ENCODE measurements at places on chromosomes 11 and 22. TPM values are rescaled to one million over a fixed set of nuclear protein-coding genes. Genes with fewer than 3 reads are reported as not detected.

- DNase-seq, result no peak
Measured at GRCh38 chr11:18105086-18105801, 638 bp downstream of the SAAL1 start.

GRCh38 chr22:30984317-30984716, 15.3 kb downstream of the TUG1 start:
- DNase-seq, result no peak

DNA sequence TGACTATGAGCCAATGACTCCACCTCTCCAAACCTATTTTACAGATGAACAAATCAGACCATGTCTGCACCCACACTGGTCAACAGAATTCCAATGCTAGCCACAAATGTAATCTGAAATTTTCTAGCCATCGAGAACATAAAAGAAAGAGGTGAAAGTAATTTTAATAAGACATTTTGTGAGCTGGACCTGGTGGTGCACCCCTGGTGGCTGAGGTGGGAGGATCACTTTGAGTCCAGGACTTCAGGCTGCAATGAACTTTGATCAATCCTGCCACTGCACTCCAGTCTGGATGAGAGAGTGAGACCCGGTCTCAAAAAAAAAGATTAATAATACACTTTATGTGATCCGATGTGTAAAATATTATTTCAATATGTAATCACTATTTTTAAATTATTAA, 9.4 kb upstream of the RNF185 start:
- no peak for DNase-seq

GRCh38 chr11:88345408-88345807, 7.9 kb upstream of the CTSC start:
- DNase-seq, result no peak

GRCh38 chr11:69352715-69353319, 58.9 kb downstream of the MYEOV start:
- peak; percentile 50 for DNase-seq

GRCh38 chr11:8202516-8203413, 33.9 kb upstream of the RIC3 start:
- no peak for DNase-seq

DNA sequence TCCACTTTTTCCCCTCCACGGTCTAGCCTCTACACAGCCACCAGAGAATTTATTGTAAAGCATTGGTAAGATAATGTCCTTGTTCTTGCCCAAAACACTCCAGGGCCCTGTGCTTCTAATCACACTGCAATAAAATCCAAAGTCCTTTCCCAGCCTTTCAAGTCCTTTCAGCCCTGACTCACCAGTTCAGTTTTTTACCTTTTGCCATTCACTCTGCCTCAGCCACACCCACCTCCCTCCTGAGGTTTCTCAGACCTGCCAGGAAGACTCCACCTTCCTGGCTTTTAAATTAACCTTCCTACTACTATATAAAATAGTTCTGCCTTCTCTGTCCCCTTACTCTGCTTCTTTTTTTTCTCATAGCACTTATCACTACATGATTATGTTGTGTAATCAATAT, 91.0 kb upstream of the ARHGAP32 start:
- no peak for DNase-seq

GRCh38 chr22:38073150-38074130, 10.5 kb downstream of the SLC16A8 start:
- DNase-seq, result no peak

DNA sequence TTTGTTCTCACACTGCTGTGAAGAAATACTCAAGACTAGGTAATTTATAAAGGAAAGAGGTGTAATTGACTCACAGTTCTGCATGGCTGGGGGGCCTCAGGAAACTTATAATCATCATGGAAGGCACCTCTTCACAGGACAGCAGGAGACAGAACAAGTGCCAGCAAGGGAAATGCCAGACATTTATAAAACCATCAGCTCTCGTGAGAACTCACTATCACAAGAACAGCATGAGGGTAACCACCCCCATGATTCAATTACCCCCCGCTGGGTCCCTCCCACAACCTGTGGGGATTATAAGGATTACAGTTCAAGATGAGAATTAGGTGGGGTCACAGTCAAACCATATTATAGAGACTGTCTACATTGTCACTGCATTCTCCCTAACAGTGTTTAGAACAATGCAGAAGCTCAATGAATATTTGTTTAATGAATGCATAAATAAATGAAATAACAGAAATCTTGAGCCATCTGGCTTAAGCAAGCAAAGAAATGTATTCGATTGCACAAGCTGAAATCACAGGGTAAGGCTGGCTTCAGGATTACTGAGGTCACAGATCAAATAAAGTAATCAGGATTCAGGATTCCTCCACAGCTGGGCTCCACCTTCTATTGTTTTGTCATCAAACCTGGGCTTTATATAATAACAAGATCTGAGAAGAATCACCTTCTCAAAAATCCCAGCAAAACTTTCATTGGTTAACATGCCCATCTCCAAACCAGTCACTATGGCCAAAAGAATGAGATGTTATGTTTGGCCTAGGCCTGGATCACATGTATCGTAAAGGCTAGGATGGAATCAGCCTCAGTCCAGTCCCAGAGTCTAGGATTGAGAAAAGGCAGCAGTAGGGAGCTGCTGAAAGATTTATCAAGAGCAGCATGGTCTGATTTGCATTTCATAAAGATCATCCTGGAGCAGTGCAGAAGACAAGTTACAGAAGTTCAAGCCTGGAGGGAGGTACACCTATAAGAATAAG, 137.8 kb upstream of the UBASH3B start:
- DNase-seq, result no peak

DNA sequence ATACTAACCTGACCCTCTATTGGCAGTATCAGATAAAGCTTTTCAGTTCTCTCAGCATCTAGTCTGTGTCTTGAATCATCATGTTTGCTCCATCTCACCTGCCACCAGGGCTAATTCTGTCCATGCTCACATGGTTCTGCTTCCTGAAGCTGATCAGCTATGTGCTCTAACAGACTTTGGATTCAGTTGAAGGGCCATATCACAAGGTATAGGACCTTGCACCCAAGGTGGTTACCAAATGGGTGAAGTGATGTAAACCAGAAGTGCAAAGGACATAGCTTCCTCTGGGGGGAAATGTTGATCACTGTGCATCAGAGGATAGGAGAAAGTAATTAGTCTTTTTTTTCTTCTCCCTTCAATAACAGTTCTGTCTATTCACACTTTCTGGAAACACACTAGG, 417.0 kb upstream of the ANO5 start:
- DNase-seq, result no peak

DNA sequence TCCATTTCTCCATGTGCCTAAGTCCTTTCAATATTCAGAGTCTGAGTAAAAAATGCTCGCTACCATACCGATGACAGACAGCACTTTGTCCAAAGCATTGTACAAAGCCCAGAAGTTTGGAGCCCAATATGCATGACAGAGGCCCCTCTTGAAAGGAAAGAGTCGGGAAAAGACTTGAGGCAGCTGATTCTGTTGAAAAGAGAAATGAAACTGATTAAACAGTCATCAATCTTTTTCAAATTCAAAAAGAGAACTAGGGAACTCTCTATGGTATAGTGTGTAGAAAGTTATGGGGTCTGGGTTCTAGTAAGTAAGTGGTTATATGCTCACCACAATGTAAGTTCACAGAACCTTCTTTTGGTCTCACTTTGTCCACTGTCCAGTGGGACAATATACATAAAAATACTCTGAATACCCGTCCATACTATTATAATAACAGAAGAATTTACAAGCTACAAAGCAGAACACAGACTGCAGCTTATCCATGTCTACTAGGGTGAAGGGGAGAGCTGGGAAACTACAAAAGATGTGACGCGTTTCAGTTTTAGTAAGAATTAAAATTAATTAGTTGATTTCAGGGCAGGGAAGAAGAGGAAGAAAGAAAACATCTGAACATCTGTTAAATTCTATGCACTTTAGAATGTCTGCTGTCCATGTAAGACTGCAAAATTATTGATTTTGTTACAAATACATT, 26.7 kb downstream of the ALG8 start:
- no peak for DNase-seq

GRCh38 chr11:22780952-22781593, 48.5 kb downstream of the SVIP start:
- no peak for DNase-seq

- no peak for DNase-seq
Measured at GRCh38 chr11:105152021-105152512, 12.5 kb upstream of the CARD18 start.

GRCh38 chr11:62190011-62190410, at the start of gene SCGB1D1:
TSS of gene SCGB1D1 (plus strand) at chr11:62190216. CDS start at chr11:62190285, 69 bp downstream.
- DNase-seq, result no peak

DNA sequence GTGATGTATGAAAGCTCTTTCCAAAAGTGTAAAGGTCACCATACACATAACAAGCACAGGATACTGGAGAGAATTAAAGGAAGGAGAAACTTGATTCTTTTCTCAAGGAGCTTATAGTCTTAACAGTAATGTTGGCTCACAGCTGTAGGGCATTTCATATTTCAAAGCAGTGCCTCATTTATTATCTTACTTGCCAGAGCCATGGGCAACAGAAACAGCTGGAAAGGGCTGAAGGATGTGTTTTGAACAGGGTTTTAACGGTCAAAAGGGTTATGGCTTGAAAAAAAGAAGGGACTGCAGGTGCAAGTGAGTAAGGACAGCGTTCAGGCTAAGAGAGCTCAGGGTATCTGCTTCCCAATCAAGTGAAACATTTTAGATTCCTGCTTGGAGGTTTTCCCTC, 2.7 kb upstream of the GRAMD1B start:
- no peak for DNase-seq

Gene SPI1
- 65.6 TPM for total RNA-seq

Gene OSBP
- 49.3 TPM for total RNA-seq

Gene ADORA2A
- total RNA-seq, result 6.6 TPM

Gene CD81
- total RNA-seq, result 444 TPM

Gene CALCA
- total RNA-seq, result 0.95 TPM

Gene GAL3ST3
- total RNA-seq, result not detected
